Uterus (tissue), 4 donors: ENCODE measurements at places on chromosomes 6 and 20.

DNA sequence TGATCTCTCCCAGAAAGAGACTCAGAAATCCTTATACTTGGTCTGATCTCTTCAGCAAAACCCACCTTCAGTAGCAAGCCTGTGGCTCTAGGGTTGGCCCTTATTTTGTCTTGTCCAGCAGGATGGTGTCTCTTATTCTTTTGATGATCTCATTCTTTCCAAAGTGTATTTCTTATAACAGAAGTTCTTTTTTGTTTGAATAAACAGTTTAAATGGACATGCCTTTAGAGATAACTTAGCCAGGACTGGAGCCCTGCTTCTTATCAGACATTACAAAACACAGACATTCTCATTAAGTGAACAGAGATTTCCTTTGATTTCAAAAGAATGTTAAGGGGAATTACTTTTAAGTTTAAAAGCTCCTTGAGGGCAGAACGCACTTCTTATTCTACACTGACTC is 31.7 kb downstream of the KCNS1 start:
- no peaks in the 10 kb centered on the region for H3K36me3 ChIP-seq
- H3K27me3 ChIP-seq: no peaks in the 10 kb centered on the region
- no peak for DNase-seq
- no peak overlapping the region for H3K27ac ChIP-seq

DNA sequence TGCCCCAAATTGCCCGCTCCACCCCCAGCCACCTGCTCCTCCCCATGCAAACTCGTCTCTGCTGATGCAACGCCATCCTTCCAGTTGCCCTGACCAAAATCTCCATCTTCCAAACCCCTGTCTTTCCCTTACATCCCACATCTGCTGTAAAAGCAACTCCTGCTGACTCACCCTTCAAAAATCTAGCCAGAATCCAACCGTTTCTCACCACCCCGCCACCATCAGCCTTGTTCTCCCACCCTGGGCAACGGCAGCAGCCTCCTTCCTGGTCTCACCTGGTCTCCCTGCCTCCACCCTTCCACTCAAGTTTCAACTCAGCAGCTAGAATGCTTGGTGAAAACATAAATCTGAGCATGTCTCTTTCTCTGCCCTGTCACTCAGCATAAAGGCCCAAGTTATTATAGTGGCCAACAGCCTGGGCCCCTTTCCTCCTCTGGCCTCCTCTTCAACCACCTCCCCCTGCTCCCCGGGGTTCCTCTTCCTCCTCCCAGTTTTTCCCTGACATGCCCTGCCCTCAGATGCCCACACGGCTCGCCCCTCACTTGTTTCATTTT is 7.2 kb upstream of the SYNJ2 start:
- no peak overlapping the region for H3K27ac ChIP-seq
- no peaks in the 10 kb centered on the region for H3K27me3 ChIP-seq
- DNase-seq: no peak
- H3K36me3 ChIP-seq: no peaks in the 10 kb centered on the region

- H3K4me3 ChIP-seq: no peak overlapping the region
- no peaks in the 10 kb centered on the region for H3K36me3 ChIP-seq
- no peak overlapping the region for H3K27ac ChIP-seq
- peaks cover 3% of the 10 kb centered on the region for H3K4me1 ChIP-seq
These were observed 48.0 kb downstream of the GCLC start for GRCh38 chr6:53496797-53497375.

DNA sequence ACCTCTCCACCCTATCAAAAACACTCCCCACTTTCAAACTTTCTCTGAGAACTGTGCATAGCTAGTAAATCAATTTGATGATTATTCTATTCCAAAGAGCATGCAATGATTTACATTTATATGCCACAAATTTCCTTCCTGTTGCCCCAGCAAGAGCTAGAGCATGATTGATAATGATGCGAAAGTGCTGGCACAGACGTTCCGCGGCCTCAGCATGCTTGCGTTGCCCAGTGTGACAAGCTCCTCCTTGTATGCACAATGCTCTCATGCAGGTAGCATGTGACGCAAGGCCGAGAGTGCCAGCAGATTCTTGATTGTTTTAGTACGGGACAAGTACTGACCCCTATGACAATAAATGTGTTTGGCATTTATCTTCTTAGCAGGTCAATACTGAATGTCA is 696.3 kb upstream of the SLC35B3 start:
- H3K27me3 ChIP-seq: no peaks in the 10 kb centered on the region
- H3K4me1 ChIP-seq: no peaks in the 10 kb centered on the region
- H3K4me3 ChIP-seq: no peak overlapping the region
- no peaks in the 10 kb centered on the region for H3K36me3 ChIP-seq

DNA sequence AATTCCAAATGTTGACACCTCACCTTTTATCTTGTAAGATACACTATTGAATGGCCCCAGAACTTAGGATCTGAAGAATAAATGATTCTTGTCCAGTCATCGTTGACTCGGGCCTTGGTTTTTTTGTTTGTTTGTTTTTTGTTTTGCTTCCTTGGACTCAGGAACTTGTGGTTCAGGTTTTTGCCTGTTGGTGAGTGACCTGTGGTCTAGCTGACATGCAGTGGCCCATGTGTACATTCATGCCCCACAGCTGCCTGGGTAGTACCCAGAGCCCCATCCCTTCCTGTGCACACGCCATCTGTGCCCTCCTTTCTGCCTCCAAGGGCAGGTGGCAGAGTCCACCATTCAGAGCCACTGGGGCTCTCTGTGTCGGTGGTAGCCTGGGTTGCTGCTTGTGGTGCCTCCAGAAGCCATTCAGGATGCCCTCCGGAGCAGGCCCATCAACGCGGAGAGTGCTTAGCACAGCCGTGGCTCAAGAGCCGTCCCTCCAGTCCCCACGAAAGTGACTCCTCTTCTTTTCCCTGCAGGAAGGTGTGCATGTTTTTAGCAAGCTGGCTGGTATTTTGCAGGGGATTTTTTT is 85.9 kb downstream of the SYNJ2 start:
- H3K4me1 ChIP-seq: no peaks in the 10 kb centered on the region
- H3K27ac ChIP-seq: no peak overlapping the region
- H3K4me3 ChIP-seq: no peak overlapping the region

GRCh38 chr6:159642481-159642880 is 50.6 kb downstream of the SOD2 start:
- no peak overlapping the region for H3K27ac ChIP-seq
- DNase-seq: no peak
- no peaks in the 10 kb centered on the region for H3K27me3 ChIP-seq
- H3K4me3 ChIP-seq: no peak overlapping the region
- H3K4me1 ChIP-seq: no peaks in the 10 kb centered on the region

GRCh38 chr6:138897031-138897430 is 91.0 kb downstream of the REPS1 start:
- no peak overlapping the region for H3K4me3 ChIP-seq
- H3K4me1 ChIP-seq: no peaks in the 10 kb centered on the region
- no peaks in the 10 kb centered on the region for H3K27me3 ChIP-seq
- no peak overlapping the region for H3K27ac ChIP-seq
